Activated CD8-positive, alpha-beta memory T cell treated with anti-CD3 and anti-CD28 coated beads, Interleukin-2, amount 10 ng/mL, durations not matched to agents 7 days and 5 days (primary cell): ENCODE measurements at places on chromosomes 3 and 15.

- H3K36me3 ChIP-seq = peaks cover 4% of the 10 kb centered on the region
- no peak overlapping the region for H3K4me3 ChIP-seq
- DNase-seq = no peak
- H3K27ac ChIP-seq = no peak overlapping the region
Observed at GRCh38 chr15:41523097-41523496, 9.5 kb upstream of the LTK start.

DNA sequence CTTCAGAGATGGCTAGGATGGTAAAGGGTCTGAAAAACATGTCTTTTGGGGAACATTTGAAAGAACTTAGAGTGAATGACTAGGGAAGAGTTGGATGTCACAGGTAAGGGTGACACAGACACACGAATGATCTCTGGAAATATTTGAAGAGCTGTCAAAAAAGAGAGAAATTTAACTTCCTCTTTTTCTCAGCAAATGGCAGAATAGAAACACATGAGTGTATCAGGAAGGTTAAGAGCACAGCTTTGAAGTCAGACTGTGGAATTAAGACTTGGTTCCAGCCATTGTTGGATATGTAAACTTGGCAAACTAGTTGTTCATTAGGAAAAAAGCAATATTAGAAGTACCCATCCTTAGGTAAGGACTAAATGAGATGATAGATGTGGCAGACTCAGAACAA, 117.7 kb downstream of the IMPG2 start:
- H3K4me3 ChIP-seq = no peak overlapping the region
- H3K36me3 ChIP-seq = no peaks in the 10 kb centered on the region
- H3K27me3 ChIP-seq = peaks cover 34% of the 10 kb centered on the region
- H3K4me1 ChIP-seq = no peaks in the 10 kb centered on the region

GRCh38 chr3:5304188-5304587, 116.7 kb downstream of the EDEM1 start:
- no peaks in the 10 kb centered on the region for H3K36me3 ChIP-seq
- H3K27me3 ChIP-seq = peaks cover 4% of the 10 kb centered on the region
- DNase-seq = no peak
- no peak overlapping the region for H3K27ac ChIP-seq
- H3K4me3 ChIP-seq = no peak overlapping the region

DNA sequence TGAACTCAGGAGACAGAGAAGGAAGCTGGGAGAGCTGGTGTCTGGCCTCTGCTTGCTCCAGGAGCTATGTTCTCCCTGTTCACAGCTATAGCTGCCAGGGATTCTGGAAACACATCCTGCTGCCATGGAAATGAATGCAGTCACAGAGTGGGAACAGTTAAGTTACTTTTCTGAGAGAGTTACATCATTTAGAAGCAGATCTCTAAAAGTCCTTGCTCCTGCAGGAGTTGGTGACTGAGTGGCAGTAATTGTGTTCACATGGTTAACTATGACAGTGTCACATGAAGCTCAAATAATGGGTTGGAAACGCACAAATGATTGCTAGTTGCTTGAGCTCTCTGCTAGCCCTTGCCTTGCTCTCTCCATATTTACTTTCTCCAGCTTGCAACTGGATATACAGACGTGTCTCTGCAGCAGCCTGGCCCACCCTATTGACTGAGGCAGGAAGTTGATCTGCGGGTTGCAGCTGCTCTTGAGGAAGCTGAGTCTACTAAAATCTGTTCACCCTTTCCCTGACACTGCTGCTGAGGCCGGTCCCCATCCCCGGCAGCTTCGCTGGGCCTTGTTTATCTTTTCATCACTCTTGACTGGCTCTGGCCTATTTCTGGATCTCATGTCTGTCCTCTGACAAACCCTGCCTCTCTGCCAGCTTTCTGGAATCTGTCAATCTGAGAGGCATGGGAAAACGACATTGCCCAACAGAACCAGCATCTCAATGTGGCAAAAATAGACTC, 16.7 kb upstream of the ISLR start:
- H3K4me1 ChIP-seq = peaks cover 41% of the 10 kb centered on the region
- H3K27ac ChIP-seq = peak overlapping the region; percentile 37
- peak; percentile 65 for DNase-seq
- H3K4me3 ChIP-seq = no peak overlapping the region
- H3K27me3 ChIP-seq = peaks cover 32% of the 10 kb centered on the region

DNA sequence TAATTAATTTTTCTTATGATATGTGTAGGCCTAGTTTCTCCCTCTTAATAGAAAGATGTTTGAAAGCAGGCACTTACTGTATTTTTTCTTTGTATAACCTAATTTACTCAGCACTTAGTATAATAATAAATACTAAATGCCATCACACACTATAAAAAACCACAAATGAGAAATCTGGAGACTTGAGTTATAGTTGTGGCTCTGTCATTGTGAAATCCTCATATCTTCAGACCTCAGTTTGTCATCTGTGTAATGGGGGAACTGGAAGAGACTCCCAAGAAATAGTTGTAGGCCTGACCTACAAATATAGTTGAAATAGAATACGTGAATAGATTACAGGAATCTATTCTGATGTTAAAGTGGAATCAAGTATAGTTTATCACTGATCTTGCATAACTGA, 287.6 kb upstream of the DPH6 start:
- H3K27me3 ChIP-seq = no peaks in the 10 kb centered on the region
- no peak for DNase-seq
- no peaks in the 10 kb centered on the region for H3K4me1 ChIP-seq
- H3K4me3 ChIP-seq = no peak overlapping the region
- no peak overlapping the region for H3K27ac ChIP-seq
- H3K36me3 ChIP-seq = no peaks in the 10 kb centered on the region

DNA sequence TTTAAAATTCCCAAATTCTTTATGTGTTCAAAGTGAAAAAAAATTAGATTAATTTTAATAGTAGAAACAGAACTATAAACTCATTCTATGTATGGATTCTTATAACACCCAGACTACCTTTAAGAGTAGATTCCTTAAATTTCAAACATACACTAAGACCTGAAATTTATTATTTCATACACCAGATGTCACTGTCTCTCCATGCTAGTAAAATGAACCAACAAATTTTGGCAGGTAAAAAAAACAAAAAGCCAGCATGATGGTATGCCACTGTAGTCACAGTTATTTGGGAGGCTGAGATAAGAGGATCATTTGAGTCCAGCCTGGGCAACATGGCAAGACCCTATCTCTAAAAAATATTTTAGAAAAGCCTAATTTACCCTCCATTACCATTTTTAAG, 461.3 kb upstream of the NAALADL2 start:
- H3K4me3 ChIP-seq = no peak overlapping the region
- no peaks in the 10 kb centered on the region for H3K27me3 ChIP-seq
- H3K4me1 ChIP-seq = no peaks in the 10 kb centered on the region
- H3K27ac ChIP-seq = no peak overlapping the region
- no peak for DNase-seq

GRCh38 chr3:157128771-157129681, 30.9 kb downstream of the CCNL1 start:
- peaks cover 72% of the 10 kb centered on the region for H3K4me1 ChIP-seq
- no peaks in the 10 kb centered on the region for H3K27me3 ChIP-seq
- peak overlapping the region; percentile 96 for H3K27ac ChIP-seq
- DNase-seq = peak; percentile 81
- H3K36me3 ChIP-seq = peaks cover 2% of the 10 kb centered on the region

- H3K27me3 ChIP-seq = peaks cover 8% of the 10 kb centered on the region
- DNase-seq = no peak
- no peak overlapping the region for H3K27ac ChIP-seq
- no peaks in the 10 kb centered on the region for H3K36me3 ChIP-seq
- H3K4me1 ChIP-seq = no peaks in the 10 kb centered on the region
- H3K4me3 ChIP-seq = no peak overlapping the region
Observed at GRCh38 chr15:45099549-45100165, 14.3 kb downstream of the DUOX2 start.

- no peak overlapping the region for H3K4me3 ChIP-seq
- H3K4me1 ChIP-seq = no peaks in the 10 kb centered on the region
- peaks cover 6% of the 10 kb centered on the region for H3K27me3 ChIP-seq
- H3K36me3 ChIP-seq = no peaks in the 10 kb centered on the region
Observed at GRCh38 chr3:127392156-127392490, 104.3 kb upstream of the PRR20G start.

GRCh38 chr3:97658668-97659285, 105.8 kb upstream of the ARL6 start:
- no peak for DNase-seq
- H3K4me3 ChIP-seq = no peak overlapping the region
- no peaks in the 10 kb centered on the region for H3K36me3 ChIP-seq
- no peaks in the 10 kb centered on the region for H3K27me3 ChIP-seq
- H3K4me1 ChIP-seq = no peaks in the 10 kb centered on the region

DNA sequence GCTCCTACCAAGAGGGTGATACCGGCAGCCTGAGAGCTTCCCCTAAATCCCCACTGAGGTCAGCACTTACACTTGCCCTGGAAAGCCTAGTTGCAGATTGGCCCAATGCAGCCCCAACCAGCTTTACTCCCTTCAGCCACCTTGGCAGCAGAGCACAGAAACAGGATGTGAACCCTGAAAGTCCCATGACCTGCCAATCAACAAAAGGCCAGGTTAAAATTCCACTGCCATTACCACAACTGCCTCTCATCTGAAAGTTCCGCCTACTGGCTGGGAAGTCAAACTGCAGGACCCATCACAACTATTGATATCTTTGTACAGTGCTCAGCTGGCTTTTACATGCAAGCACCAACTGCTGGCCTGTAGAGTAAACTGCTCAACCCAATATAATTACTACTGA, 156.2 kb downstream of the ZMAT3 start:
- H3K4me1 ChIP-seq = no peaks in the 10 kb centered on the region
- H3K27me3 ChIP-seq = no peaks in the 10 kb centered on the region
- H3K27ac ChIP-seq = no peak overlapping the region

GRCh38 chr3:35784169-35784568, 144.8 kb downstream of the ARPP21 start:
- H3K4me3 ChIP-seq = no peak overlapping the region
- no peaks in the 10 kb centered on the region for H3K36me3 ChIP-seq
- H3K4me1 ChIP-seq = no peaks in the 10 kb centered on the region
- no peak for DNase-seq
- no peak overlapping the region for H3K27ac ChIP-seq

DNA sequence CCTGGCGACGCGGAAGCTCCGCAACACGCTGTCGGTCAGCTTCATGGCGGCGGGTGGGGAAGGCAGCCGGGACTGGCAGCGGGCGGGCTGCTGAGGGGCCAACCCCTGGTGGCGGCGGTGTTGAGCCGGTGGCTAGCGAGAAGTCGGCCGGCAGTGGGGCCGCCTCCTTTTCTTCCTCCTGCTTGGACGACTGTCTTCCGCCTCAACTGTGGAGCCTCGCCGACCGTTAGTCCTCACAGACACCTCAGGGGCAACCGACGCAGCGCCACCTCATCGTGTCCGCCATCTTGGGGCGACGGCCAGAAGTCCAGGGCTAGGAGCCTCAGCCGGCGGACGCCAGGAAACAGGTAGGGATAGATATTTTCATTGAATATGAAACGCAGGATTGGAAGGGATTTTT, 875.1 kb downstream of the NSUN3 start:
- H3K27me3 ChIP-seq = no peaks in the 10 kb centered on the region
- no peak overlapping the region for H3K27ac ChIP-seq
- no peak overlapping the region for H3K4me3 ChIP-seq

DNA sequence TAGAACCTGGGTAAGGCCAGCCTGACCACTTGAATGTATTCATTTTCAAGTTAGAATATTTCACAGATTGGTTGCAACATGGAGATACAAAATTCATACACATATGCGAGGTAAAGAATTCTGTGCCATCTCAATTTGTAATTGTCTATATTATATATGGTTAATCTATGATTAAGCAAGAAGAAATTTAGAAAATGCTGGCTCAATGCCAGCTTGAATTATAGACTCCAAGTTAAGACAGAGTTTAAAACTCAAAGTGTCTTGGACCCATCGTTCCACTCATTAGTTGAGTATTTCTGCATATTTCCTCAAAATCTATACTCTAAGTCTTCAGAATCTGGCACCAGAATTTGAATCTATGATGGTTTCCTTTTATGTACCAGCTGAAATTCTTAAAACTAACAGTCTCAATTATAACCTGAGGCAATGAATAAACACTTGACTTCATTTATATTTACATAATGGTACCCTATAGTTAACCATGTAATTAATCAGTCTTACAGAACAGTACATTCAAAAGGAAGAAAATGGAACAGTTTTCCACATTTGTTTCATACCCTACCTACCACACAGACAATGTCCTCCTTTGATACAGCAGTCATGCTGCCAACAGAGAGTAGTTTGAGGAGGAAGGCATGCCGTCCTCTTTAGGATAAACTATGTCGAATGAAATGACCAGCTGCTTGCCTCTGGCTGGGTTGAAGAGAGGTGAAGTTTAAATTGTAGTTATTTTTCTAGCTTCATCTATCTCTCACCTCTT, 95.7 kb downstream of the CD47 start:
- H3K4me3 ChIP-seq = no peak overlapping the region
- H3K36me3 ChIP-seq = no peaks in the 10 kb centered on the region
- H3K27me3 ChIP-seq = peaks cover 4% of the 10 kb centered on the region

DNA sequence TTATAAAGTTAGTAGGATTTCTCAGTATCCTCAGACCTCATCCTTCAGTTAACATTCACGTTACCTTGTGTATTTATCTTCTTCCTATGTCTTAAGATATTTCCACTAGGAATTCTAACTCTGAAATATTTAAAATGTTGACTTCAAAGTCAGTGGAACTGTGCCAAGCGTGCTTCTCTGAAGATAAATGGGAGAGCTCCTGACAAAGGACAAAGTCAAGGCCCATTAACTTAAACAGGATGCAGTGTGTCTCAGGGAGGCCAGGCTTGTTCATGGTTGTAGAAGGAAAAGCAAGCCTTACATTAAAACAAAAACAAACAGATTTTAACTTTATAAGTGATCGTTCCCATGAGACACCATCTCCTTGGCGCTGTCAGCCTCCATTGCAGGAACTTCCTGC, 41.5 kb downstream of the ABHD17C start:
- H3K27me3 ChIP-seq = peaks cover 2% of the 10 kb centered on the region
- no peaks in the 10 kb centered on the region for H3K36me3 ChIP-seq
- no peak for DNase-seq
- no peaks in the 10 kb centered on the region for H3K4me1 ChIP-seq

GRCh38 chr3:59963676-59964075, 913.9 kb upstream of the CFAP20DC start:
- H3K27ac ChIP-seq = no peak overlapping the region
- no peaks in the 10 kb centered on the region for H3K4me1 ChIP-seq
- H3K36me3 ChIP-seq = peaks cover 2% of the 10 kb centered on the region

GRCh38 chr3:41652931-41653330, 309.0 kb downstream of the ULK4 start:
- no peak for DNase-seq
- no peak overlapping the region for H3K27ac ChIP-seq
- H3K4me3 ChIP-seq = no peak overlapping the region
- H3K27me3 ChIP-seq = no peaks in the 10 kb centered on the region
- no peaks in the 10 kb centered on the region for H3K4me1 ChIP-seq

DNA sequence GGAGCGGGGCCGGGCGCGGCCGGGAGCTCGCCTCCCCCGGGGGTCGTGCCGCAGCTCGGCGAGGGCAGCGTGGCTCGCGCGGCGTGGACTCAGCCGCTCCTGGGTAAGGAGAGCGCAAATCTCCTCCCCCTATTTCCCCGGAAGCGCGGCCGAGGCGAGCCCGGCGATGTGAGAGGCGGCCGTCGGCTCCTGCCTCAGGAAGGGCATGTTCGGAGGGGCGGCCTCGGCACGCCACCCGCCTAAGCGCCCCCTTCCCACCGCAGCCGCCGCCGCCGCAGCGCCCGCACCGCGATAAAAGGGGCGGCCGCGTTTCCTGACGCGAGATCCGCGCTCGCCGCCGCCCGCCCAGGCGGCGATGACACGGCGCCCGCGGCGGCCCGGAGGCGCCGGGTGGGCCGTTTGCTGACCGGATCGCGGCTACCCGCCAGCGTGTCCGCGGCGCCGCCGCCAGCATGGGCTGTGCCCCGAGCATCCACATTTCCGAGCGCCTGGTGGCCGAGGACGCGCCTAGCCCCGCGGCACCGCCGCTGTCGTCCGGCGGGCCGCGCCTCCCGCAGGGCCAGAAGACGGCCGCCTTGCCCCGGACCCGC, at the start of gene PDE8A:
TSS of gene PDE8A (plus strand) at position 146 of the 590 bp plus-strand sequence. CDS start at position 453, 307 bp downstream.
- peak; percentile 70 for DNase-seq
- peak within 1 kb of the TSS; percentile 88 for H3K4me3 ChIP-seq
- peaks cover 10% of the 10 kb centered on the region for H3K27me3 ChIP-seq
- H3K36me3 ChIP-seq = peaks cover under 1% of the 10 kb centered on the region
